ENCODE measurements at places on chromosomes 1 and 21.

DNA sequence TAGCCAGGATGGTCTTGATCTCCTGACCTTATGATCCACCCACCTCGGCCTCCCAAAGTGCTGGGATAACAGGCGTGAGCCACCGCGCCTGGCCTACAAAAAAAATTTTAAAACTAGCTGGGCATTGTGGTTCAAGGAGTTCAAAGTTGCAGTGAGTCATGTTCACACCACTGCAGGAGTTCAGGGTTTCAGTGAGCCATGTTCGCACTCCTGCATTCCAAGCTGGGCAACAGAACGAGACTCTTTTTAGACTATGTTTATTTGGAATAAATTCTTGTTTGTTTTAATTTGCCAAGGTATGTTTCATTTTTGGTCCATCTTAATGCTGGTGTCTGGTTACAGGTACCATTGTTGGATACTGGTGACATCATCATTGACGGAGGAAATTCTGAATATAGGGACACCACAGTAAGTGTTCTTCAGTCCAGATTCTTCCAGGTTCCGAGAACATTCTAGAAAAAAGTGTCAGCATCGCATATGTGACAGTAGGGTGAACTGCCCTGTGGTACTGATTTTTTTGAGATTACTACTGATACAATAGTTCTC, 3.9 kb downstream of the PGD start:
- no peak for DNase-seq

DNA sequence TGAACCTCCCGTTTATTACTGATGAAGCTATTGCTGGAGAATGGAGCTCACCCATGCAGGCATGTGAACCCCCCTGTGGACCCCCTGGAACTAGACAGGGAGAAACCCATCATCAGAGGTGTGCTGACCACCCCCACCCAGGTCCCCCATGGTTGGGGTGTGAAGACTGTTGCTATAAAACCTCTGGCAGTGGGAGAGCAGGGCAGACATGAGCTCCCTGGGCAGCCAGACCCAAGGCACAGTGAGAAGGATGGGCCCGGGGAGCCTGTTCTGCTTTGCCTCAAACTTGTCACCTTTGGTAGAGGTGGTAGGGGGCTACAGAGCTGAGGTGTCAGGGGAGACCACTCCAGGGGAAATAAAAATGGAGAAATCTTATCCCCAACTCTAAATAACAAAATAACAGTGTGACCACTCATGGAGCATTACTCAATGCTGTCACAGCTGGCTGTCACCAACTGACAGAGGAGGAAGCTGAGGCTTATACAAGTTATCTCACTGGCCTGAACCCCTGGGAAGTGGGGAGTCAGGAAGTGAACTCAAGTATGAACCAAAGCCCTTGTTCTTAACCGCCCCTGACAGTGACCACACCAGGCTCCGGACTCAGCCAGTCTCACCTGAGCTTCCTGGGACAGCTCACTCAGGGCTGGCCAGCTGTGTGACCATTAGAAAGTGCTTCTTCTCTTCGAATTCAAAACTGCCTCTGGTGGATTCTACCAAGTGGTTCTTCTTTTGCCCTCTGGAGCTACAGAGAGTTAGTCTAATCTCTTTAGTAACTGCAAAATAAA, 698.8 kb downstream of the MATN1 start:
- no peak for DNase-seq

GRCh38 chr1:158055854-158056253, 62.4 kb downstream of the KIRREL1 start:
- no peak for DNase-seq

DNA sequence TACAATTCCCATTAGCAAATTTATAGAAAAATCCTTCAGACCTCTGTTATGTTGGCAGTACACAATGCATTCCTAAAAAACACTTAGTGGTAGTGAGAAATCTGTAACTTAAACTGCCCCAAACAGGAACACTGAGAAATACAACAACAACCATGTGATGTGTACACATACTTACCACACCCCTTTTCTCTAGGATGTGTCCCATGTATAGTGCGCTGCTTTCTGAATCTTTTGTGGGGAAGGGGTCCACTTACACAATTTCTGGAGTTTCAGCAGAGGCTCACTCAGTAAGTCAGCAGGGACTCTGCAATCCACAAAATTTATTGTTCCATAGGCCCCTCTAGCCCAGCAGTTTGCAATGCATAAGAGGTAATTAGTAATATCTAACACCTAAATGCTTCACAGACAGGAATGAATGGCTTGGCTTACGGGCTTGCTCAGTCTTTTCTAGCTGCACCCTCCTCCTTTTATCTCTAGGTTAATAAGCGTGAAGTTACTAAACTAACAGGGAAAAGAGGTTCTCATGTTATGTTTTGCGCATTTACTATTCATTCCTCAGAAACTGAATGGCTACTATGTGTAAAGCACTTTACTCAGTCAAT, 115.2 kb downstream of the TGFBR3 start:
- DNase-seq: no peak

DNA sequence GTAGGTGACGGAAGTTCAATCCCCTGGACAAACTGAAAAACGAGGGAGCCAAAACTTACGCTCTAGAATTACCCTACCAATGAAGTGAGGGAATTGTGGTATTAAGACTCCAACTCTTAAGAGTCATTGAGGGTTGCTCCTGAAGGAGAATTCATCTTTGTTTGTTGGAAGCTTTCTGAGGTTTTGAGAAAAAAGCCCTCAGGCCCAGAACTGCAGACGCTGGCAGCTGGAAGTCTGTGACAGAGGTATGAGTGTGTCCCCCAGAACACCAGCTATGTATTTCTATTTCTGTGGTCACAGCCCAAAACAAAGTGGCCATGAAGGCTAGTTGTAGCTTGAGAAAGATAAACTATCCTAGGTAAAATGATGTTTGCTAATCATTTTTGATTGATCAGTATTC, 438.8 kb upstream of the B3GALT2 start:
- no peak for DNase-seq

DNA sequence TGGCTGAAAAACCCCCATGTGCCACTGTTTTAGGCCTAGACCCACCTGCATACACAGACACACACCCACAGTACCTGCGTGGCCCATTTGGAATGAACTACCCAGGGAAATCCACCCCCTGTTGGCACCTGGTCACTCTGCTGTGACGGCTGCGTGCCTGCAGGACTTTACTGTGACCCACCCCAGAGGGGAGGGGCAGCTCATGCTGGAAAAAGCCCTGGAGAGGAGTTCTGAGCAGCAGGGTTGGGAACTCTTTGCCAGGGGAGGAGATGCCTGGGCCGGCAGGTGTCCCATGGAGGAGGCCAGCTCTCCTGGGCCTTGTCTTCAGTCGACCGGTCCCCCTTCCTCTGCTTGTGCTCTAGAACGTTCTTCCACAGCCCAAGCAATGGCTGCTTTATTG, 87.3 kb upstream of the CSF3R start:
- no peak for DNase-seq

DNA sequence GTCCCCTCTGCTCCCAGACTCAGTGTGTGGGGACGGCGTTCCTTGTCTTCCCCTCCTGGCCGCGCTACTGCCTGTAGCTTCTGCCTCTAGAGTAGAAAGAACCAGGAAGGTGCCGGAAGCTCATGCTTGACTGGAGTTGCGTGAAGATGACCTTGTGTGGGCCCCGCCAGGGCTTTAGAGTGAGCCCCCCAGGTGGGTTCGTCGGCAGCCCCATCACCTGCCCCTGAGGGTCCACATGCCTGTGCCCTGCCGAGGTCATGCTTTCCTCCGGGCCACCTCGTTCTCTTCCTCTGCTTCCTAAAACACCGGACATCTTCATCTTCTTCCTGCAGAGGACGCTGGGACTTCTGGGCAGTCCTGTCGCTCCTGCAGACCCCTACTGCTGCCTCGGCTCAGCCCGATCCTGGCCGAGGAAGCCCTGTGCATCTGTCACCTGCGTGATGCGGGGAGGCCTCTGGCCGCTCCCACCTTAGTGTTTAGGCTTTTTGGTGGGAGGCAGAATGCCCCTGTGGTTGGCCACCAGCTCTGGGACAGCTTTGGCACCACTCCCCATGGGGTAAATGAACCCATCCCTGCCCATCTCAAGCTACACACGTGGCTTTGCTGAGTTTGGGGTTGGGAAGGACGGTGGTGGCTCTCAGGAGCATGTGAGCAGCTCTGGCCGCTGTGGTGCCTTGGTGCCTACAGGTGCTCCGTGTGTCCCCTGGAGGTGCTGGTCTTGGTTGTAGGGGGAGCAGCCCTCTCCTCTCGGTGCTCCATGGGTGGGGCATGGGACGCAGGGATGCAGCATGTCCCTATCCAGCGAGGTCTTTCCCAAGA, 12.3 kb downstream of the OBSCN start:
- no peak for DNase-seq

DNA sequence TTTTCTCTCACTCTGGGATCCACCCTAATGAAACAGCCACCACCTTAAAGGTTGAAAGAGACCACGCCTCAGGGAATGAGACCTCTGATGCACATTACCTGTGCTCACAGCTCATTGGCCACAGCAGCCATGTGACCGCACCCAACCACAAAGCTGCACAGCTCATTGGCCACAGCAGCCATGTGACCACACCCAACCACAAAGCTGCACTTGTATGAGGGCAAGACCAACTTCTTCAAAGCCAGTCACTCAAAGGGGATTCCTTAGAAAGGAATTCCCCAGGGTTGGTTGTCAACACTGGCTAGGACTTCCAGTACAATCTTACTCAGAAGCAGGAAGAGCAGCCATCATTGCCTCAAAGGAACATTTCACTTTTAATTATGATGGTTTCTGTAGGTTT, 43.6 kb upstream of the PDE9A start:
- no peak for DNase-seq

DNA sequence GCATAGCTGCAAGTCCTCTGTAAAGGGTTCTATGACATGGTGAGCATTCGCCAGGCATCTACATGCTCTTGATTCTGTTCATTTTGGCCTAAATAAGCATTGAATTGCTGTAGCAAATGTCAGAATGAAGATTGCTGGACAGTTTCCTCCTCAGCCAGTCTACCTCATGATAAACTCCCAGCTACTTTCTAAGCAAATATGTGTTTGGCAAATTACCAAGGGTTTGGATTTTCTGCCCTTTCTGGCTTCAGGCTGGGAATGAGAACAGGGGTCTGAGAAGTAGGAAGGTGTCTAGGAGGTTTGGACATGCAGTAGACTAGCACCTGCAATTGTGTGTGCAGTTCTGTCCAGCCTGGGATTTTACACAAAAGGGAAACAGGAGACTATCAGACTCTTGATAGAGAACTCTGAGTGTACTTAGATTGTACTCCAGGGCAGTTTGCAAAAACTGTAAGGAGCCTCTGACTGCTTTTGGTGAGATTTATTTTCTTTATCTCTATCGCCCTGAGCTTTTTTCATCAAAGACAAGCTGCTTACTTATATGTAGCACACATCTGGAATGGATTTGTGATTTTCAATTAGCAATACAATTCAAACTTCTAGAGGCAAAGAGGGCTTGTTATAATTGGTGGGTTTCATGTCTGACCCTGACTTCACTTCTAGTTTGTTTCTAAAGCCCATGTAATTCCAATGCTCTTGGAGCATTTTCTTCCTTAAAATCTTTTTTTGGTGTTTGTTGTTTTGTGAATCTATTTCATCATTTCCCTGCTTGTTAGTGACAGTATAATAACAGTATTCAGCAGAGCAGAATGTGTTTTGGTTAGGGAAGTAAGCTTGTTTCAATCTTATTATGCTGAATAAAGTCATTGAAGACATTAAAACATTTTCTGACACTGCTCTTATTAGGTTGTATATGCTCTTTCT, 150.8 kb downstream of the VPS13D start:
- DNase-seq: no peak

DNA sequence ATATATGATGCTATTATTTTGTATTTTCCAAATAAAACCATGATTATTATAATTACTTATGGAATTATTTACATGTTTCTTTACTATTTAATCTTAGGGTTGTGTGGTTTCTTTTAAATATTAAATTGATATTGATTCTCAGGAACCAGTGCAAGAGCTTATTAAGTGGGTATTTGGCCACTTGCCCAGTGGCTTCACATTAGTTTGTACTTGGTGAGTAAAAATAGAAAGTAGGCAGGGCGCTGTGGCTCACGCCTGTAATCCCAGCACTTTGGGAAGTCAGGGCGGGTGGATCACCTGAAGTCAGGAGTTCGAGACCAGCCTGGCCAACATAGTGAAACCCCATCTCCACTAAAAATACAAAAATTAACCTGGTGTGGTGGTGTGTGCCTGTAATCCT, 497.1 kb downstream of the PTPRC start:
- no peak for DNase-seq

GRCh38 chr1:27527890-27528817, 38.2 kb upstream of the WASF2 start:
- DNase-seq: no peak

- DNase-seq: no peak
Observed at GRCh38 chr1:241181471-241181870, 175.5 kb downstream of the RGS7 start.

DNA sequence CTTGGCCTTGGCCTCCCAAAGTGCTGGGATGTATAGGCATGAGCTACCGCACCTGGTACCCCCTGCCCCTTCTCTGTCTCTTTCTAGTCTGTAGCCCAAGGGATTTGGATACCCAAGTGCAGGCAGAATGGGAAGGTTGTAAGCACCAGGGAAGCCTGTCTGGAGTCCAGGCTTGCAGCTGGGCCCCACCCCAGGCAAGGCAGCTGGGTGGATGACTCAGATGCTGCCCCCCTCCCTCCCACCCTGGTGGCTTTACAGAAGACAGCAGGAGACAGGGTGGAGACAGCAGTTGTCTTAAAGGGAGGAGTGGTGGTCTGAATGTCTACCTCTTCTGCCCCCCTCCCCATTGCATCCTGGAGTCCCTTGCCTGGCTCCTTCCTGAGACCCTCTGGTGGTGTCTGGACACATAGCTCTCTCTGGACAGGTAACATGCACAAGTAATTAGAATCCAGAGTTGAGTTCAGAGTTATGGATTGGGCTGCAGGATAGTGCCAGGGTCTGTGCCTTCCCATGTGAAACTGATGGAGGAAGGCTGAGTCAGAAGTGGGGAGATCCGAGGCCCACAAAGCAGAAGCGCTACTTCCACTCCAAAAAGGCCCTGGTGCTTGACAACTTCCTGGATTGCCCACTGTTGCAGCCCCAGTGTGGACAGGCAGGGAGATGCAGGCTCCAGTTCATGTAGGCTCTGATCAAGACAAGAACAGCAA, 5.1 kb downstream of the LMNA start:
- no peak for DNase-seq

GRCh38 chr1:221740369-221740992, 1.4 kb downstream of the DUSP10 start:
- no peak for DNase-seq

GRCh38 chr1:74396462-74396861, 115.9 kb downstream of the LRRC53 start:
- DNase-seq: no peak

- no peak for DNase-seq
Observed at GRCh38 chr1:157724537-157725220, 24.1 kb upstream of the FCRL3 start.

Data from HS-5 (cell line).